ENCODE measurements at places on chromosomes 1 and 21.

- no peak for DNase-seq
Observed at GRCh38 chr1:67058242-67058641, 4.3 kb upstream of the SLC35D1 start.

DNA sequence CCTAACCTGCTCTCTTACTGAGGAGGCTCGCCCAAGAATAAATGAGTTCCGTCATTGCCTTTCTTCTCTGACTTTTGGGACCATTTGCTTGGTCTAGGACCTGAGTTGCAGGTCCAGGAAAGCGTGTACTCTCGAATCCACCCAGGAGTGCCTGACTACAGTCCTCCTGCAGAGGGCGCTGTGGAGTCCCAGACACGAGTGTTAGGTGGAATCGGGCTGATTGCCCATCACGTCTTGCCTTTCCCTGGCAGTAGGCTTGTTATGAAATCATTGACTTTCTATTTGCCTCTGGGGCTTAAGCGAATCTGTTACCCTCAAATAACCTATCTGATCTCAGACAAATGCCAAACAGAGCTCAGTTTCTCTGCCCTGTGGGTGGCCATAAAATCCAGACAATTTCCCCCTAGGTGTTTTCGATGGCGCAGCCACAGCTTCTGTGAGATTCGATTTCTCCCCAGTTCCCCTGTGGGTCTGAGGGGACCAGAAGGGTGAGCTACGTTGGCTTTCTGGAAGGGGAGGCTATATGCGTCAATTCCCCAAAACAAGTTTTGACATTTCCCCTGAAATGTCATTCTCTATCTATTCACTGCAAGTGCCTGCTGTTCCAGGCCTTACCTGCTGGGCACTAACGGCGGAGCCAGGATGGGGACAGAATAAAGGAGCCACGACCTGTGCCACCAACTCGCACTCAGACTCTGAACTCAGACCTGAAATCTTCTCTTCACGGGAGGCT, at the start of gene IL20:
TSS of gene IL20 (plus strand) at position 685 of the 733 bp plus-strand sequence. CDS start 230 bp downstream, outside the sequence.
- DNase-seq, result peak; percentile 73

GRCh38 chr1:193118803-193119730, 2.8 kb upstream of the CDC73 start:
- no peak for DNase-seq

DNA sequence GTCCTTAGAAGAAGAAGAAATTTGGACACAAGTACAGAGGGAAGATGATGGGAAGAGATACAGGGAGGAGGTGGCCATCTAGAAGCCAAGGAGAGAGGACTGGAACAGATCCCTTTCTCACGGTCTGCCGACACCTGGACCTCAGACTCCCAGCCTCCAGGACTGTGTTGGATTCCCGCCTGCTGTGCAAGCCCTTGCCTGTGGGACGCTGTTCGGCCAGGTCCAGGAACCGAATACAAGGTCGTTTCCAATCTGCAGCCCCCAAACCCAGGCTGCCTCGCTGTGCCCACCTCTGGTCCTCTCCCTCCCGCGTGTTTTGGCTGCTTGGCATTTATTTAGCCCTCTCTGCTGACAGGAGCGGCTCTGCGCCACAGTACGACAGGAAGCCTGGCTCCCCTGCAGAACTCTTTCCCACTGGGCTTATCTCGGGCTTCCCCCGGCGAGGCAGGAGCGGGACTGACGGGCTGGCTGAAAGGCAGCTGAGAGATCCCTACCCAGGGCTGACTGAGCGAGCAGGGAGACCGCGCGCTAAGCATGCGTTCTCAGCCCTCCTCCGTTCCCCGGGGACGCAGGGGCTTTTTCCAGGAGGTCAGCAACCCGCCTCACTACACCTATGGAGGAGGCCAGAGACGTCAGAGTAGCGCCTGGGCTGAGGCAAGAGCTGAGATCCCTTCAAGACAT, 238.4 kb downstream of the TNR start:
- DNase-seq, result no peak

DNA sequence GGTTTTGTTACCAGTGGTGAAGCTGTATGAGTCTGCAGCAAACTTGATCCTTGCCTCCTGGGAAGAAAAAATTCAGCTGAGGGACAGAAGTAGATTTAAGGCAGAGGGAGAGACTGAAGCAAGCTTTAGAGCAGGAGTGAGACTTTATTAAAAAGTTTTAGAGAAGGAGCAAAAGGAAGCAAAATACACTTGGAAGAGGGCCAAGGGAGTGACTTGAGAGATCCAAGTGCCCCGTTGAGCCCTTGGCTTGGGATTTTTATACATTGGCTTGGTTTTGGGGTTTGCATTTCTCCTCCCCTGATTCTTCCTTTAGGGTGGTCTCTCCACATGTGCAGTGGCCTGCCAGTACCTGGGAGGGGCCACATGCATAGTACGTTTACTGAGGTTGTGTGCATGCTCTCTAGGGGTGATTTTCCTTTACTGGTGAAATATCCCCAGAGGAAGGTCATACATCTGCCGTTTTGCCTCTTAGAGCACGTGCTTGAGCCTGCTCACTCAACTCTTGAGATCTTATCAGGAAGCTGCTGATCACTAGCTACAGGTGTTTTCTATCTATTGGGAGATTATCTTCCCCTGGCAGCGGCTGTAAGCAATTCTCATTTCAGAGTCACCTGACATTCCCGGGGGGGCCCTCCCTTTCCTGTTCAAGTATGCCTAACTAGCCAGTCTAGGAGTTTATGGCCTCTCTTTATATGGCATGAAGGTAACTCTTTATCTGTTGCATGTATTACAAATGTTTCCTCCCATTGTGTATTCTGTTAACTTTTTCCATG, 20.3 kb downstream of the FASLG start:
- no peak for DNase-seq

- no peak for DNase-seq
Observed at GRCh38 chr1:50610563-50610962, 187.3 kb upstream of the DMRTA2 start.

DNA sequence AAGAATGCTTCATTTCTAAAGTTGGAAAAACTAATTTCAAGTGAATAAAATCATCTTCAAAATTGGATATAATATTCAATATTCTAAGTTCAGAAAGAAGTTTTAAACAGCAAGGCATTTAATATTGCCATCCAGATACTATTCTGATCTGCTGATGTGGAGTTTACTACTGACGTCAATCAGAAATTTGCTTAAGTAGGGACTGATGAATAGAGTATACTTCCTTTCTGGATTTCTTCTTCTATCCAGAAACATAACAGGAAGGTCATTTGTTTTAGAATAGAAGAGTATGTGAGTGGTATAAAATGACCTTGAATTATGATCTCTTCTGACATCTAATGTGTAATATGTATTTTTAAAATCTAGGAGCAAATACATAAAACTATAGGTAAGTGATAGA, 308.1 kb upstream of the ADGRL2 start:
- no peak for DNase-seq

DNA sequence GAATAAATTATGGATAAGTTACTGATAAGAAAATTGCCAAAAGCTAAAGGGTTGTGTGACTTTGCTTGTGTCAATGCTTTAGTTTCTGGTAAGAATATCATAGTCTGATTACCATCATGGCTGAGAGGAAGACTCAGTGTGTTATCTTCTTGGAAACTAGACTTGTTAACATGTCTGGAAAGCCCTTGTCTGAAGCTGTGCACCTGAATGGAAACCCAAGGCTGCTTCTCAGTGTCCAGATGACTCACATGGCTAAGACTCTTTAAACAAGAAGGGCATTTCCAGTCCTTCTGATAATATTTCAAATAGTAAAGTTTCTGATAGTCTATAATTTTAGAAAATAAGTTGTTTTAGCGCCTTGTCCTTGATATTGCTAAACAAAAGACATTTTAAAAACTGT, 1092.7 kb downstream of the PLA2G4A start:
- no peak for DNase-seq

GRCh38 chr1:207335695-207336363, 14.4 kb downstream of the CD55 start:
- DNase-seq, result peak; percentile 95

DNA sequence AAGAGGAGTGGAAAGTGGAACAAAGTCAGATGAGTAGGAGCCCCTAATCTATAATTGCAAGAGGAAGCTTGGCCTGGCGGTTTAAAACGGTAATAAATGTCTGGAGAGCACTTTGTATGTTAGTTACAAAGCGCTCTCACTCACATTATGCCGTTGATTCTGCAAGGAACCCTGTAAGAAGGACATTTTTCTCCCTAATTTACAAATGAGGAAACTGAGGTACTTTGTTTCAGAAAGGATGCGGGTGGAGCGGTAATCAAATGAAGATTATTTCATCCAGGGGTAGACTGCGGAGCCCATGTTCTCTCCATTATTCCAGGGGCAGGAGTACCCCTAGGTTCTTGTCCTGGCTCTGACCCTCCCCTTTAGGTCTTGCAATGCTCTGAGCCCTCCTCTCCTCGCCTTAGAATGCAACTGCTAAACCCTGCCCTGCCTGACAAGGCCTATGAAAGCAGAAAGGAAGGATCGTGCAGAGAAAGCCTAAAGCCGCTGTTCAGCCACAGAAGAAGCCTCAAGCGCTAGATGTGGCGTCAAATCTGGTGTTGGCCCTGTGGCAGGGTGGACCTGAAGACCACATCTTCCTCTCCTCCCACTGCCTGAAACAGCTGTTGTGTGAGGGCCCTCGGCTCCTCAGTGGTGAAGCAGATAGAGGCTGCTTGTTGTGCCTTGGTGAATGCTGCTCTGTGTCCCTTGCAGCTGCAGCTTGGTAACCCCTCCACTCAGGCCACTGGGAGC, 588 bp upstream of the PACC1 start:
- DNase-seq, result peak; percentile 21

DNA sequence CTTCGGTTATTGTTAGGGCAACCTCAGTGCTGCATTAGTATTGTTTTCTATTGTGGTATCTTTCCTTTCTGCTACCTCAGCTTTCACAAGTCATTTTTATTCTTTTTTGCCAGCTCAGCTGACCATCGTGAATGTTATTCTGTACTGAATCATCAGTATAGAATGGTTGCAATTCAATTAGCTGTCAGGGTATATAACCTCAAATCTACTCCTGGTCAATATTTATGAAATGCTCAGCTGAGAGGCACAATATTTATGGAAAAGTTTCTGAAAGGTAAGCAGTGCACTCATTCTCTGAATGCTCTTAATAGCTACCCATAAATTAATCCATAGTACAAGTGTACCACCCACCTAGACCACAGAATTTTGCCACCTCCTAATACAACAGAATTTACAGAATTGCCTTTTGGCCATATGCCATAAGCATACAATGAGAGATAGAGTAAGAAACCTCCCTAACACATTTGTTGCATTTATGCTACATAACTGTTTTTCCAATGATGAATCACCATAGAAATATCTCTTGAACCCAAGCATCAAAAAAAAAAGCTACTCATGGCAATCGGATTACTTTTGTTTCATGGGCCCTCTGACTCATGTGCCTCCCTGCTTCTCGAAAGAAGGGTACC, 732.6 kb upstream of the CHRM3 start:
- DNase-seq, result no peak

- DNase-seq, result peak; percentile 7
Observed at GRCh38 chr1:25572708-25573590, 29.5 kb downstream of the LDLRAP1 start.

DNA sequence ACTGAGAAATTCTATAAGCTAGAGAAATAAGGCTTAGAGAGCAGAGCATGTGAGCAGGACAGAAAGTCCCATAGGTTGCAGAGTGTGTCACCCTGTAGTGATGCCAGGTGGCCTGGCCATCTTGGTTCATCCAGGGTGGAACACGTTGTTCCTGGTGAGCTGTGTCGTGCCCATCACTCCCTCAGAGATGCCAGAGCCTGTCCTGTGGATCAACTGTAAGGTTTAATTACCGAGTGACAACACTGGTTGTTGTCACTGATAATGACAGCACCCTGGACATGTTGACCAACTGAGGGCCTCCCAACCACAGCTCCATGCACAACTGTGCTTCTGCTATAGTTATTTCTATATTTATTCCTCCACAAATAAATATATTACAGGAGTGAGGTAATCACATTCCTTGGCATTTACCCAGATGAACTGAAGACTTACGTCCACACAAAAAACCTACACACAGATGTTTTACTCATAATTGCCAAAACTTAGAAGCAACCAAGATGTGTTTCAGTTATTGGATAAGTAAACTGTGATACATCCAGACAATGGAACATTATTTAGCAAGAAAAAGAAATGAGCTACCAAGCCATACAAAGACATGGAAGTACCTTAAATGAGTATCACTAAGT, 6.2 kb downstream of the C1orf198 start:
- no peak for DNase-seq

GRCh38 chr1:23869051-23869450, 961 bp upstream of the FUCA1 start:
- DNase-seq, result no peak

DNA sequence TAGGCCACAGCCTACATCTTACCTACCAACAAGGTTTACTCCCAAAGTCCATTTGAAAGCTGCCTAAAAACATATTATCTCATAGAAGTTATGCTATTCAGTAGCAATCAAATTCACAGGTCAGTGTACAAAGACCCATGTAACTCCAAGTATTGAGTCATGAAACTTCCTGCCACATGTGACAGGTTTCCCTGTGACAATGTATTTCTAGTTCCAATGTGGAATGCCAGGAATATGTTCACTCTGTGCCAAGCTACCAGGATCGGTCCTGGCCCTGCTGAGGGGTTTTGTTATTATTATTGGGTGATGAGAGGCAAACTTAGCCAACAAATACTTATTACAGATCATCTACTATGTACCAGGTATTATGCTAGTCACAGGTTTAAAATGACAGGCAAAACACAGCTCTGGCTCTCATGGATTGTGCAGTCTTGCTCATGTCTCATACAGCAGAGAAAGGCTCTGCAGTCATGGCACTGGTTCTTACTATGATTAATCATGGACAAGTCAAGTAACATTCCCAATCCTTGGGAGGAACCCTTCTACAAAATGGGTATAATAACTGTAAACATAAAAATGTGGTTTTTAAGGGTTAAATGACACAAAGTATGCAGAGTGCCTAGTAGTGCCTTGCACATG, 22.5 kb downstream of the DPH5 start:
- no peak for DNase-seq

- DNase-seq, result peak; percentile 75
Observed at GRCh38 chr1:59697150-59697800, 117.5 kb upstream of the HOOK1 start.

- no peak for DNase-seq
Observed at GRCh38 chr1:10209590-10209904, 823 bp upstream of the KIF1B start.

DNA sequence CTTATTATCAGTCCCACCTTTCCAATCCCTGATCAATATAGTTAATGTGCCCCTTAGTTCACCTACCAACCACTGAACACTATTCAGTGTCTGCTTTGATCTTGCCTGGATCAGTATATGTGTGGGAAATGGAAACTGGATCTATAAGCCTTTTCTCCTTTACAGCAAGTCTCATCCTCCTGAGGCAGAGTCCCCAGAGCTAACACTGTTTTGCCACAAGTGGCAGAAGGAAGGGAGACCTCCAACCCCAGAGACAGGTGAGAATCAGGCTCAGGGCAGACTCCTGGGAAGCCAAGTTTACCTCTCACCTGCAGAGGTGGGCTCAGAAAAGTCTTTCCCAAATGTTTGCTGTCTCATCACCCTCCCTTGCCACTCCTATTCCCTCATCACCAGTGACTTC, at the start of gene OR6N2:
TSS of gene OR6N2 (minus strand) at position 101 of the 400 bp plus-strand sequence. CDS start 3,569 bp downstream, outside the sequence.
- DNase-seq, result no peak
